ENCODE measurements at places on chromosomes 5 and 9.

GRCh38 chr9:115213818-115214334 lies 95.9 kb upstream of the TNC start:
- DNase-seq = no peak

- DNase-seq = no peak
These were observed 6.6 kb upstream of the NCS1 start for GRCh38 chr9:130165579-130165978.

- no peak for DNase-seq
These were observed 22.3 kb upstream of the DAB2 start for GRCh38 chr5:39447059-39447458.

- peak; percentile 68 for DNase-seq
These were observed 9.0 kb downstream of the CDX1 start for GRCh38 chr5:150175536-150175935.

GRCh38 chr5:42962124-42962523 lies 78.0 kb downstream of the ANXA2R start:
- DNase-seq = no peak

DNA sequence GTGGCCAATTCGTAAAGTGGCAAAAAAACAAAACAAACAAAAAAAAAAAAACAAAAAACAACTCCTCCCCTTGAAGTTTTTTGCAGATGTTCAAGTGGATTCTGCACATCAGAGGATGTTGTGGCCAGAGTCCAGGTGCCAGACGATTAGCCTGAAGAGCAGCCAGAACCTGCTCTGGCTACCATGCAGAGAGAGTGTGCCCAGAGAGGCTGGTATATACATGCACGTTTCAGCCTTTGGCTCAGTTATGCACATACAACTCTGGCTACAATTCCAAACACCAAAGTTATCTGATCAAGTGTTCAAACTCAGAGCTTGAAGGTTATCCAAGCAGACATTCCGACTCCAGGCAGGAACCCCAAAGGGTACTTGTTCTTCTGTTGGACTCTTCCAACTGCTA lies 34.7 kb downstream of the GGTA1 start:
- no peak for DNase-seq

GRCh38 chr5:28766565-28767158 lies 1728.3 kb upstream of the CDH9 start:
- DNase-seq = no peak

GRCh38 chr5:111733571-111733970 lies 23.4 kb downstream of the NREP start:
- no peak for DNase-seq

DNA sequence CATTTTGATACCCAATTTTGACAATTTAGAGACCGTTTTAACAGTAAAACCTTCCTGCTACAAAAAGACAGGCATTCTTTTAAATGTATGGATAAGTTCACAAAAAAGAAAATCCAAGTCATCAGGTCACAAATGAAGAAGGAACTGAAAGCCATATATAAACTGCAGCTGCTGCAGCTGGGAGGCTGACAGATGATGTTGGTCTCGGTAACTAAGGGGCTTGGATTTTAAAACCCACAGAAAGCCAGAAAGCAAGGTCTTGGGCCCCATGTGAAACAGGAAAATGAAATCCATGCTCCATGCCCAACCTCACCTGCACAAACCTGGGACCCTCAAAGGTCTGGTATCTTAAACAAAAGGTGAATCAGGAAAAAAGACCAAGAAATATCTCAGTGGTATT lies 15.7 kb upstream of the C5orf34 start:
- no peak for DNase-seq

DNA sequence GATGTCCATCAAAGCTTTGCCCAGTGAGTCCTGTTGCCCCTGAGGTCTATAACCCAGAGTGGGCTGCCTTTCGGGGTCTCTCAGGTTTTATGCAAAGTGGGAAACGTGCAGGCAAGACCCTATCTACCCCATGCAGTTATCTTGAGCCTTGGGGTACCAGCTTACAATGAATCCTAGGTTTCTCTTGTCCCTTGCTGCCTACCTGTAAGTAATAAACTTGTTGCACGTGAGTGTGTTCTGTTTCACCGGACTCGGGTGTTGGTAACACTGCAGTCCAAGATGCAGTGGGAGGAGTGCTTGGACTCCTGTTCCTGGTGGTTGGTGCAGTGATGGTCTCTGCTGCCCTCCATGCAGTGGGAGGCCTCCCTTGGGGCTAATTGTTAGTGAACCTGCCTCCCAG lies 85.6 kb upstream of the ALDH1B1 start:
- DNase-seq = no peak

GRCh38 chr9:114916481-114916880 lies 13.9 kb downstream of the TNFSF8 start:
- DNase-seq = no peak

DNA sequence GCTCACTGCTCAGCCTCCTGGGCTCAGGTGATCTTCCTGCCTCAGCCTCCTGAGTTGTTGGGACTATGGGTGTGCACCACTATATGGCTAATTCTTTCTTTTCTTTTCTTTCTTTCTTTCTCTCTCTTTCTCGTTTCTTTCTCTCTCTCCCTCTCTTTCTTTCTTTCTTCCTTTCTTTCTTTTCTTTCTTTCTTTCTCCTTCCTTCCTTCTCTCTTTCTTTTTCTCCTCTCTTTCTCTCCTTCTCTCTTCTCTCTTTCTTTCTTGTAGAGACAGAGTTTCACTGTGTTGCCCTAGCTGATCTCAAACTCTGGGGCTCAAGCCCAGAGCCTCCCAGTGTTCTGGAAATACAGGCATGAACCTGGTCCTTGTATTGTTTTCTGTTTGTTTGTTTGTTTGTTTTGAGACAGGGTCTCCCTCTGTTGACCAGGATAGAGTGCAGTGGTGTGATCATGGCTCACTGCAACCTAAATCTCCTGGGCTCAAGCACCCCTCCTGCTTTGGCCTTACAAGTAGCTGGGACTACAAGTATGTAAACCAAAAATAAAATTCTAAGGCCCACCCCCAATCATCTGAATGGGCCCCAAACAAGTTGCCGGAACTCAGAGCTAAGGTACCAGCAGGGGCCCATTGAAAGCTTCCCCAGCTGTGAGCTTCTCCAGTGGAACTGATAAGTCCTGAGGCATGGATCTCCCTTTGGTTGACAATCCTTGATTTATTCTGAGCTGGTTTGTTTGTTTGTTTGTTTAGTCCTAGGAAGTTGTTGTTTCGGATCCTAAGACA lies 11.9 kb upstream of the BTF3 start:
- no peak for DNase-seq

- peak; percentile 58 for DNase-seq
These were observed 43.6 kb upstream of the C5orf46 start for GRCh38 chr5:147949711-147950573.

DNA sequence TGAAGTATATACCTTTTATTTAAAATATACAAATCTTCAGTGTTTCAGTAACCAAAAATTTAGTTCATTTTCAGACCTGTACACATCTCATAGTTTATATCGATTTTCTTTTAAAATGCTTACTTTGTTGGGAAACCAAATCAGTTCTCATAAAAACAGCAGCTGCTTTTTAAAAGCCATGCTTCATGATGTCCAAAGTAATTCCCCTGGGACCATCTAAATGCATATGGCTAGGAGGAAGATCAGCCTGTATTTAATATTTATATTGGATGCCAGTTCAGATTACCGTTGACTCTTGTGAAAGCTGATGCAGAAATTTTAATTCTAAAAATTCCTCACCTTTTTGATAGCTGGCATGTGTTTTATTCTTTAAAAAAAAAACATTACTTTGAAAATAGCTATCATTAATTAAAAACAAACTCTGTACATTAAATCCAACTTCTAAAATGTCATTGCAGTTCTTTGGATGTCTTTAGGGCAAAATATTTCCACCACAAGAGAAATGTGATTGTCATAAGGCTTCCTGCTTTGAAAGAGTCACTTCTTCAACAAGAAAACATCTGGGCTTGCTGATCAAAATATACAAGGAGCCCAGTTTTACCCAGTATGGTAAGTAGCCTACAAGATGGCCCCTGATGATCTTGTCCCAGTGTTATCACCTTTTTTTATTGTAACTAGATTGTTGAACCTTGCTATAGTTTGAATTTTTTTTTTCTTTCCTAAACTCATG lies 1242.9 kb upstream of the CDH6 start:
- no peak for DNase-seq

- no peak for DNase-seq
These were observed 427.1 kb downstream of the PRELID2 start for GRCh38 chr5:145408048-145408341.

DNA sequence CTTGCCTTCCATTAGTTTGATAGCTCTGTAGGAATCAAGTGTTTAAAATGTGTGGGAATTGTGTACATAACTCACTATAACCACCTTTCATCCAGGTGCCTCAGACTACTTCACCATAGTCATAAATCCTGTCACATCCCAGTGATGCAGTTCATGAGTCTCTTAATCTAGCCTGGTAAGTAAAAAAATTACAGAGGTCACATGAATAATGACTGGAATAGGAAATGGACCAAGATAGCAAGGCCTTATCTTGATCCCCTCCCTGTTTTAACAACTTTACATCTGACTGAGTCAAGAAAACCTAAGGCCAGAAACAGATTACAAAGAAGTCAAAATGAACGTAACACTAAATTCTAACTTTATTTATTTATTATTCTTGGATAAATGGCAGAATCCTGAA lies 1.5 kb upstream of the RNF145 start:
- DNase-seq = no peak

Data from GM13976 (cell line).